ENCODE measurements at places on chromosomes 2 and 18.

DNA sequence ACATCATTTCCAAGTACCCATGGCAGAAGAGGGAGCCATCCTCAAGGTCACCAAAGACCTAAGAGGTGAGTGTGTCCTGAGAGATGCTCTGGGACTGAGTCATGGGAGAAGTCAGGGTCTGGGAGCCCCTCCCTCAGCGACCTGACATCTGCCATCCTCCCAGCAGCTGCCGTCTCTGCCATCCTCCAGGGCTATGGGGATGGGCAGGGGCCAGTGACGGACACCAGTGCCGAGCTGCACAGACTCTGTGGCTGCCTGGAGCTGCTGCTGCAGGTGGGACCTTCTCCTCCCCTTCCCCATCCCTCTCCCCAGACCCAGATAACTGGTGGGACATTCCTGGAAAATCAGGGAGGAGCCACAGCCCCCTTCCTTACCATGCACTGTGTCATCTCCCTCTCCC lies 1.5 kb downstream of the RUFY4 start:
- no peak for DNase-seq

DNA sequence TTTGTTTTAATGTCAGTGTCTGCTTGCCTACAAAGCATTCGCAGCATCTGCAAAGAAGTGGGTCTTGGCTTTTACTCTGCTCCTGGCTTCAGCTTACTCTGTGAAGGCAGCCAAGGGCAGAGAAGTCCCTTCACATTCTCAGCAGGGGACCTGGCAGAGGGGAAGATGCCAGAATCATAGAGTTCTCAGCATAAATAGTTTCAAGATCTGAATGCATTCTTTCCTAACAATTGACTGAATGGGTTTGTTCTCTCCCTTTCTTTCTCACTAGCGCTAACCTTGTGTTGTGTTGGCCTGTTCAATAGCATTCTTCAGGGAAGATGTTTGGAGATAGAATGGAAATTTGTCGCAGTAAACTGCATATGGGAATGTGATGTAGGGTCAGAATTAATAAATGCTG lies 106.9 kb downstream of the FARSB start:
- no peak for DNase-seq

- no peak for DNase-seq
Measured at GRCh38 chr2:158041400-158041799, 60.3 kb upstream of the UPP2 start.

- DNase-seq, result no peak
Measured at GRCh38 chr2:143682436-143683055, 553.3 kb downstream of the ARHGAP15 start.

- no peak for DNase-seq
Measured at GRCh38 chr2:101622210-101623030, 75.1 kb upstream of the MAP4K4 start.

- DNase-seq, result no peak
Measured at GRCh38 chr2:25309402-25309801, 32.3 kb downstream of the DNMT3A start.

GRCh38 chr2:149885468-149885867 lies 297.9 kb upstream of the MMADHC start:
- no peak for DNase-seq

- DNase-seq, result no peak
Measured at GRCh38 chr18:78571831-78572347, 407.7 kb upstream of the SALL3 start.
